Endodermal cell (in vitro differentiated cells): ENCODE measurements at places on chromosomes 3 and 15. TPM values are rescaled to one million over a fixed set of nuclear protein-coding genes. Genes with fewer than 3 reads are reported as not detected.
A peak's percentile ranks its signal among the peaks of the same experiment; 100 is the strongest.

GRCh38 chr15:84886211-84886983 lies 1.9 kb downstream of the SLC28A1 start:
- no peaks in the 10 kb centered on the region for H3K36me3 ChIP-seq
- H3K27ac ChIP-seq = no peak overlapping the region
- no peaks in the 10 kb centered on the region for H3K4me1 ChIP-seq
- no peak for DNase-seq
- no peaks in the 10 kb centered on the region for H3K27me3 ChIP-seq
- no peak overlapping the region for H3K4me3 ChIP-seq

DNA sequence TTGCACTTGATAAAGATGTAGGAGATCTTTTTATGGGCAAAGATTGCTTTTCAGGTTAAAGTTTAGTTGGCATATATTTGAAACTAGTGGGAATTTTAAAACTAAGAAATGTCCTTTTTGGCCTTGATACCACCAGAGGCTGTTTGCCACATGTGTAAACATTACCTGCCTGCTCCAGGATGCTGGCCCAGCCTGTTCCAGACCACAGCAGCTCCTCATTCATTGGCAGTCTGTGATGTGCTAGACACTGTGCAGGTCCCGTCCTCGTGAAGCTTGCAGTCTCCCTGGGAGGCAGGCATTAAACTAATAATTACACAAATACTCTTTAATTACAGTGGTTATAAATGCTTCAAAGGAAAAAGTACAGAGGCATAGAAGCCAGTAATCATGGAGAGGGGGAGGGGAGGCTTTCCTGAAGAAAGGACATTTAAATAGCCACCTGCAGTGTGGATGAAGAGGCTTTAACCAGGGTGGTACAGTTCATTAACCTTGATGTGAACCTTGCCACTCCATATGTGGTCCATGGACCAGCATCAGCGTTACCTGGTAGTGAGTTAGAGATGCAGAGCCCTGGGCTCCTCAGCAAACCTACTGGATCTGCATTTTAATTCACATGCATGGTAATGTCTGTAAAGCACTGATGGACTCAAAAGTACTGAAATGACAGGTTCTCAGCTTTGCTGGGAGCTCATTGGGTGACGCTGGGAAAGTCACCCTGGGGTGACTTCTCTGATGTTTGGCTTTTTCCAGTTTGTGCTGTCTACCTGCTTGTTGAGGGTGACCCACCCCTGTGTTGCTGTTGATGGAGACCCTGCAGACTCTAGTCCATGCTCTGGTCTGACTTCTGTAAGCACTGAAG lies 5.3 kb downstream of the ZNF710 start:
- H3K4me3 ChIP-seq = no peak overlapping the region
- no peak overlapping the region for H3K27ac ChIP-seq

GRCh38 chr15:64808785-64809453 lies 16.5 kb downstream of the PIF1 start:
- H3K27ac ChIP-seq = no peak overlapping the region
- no peak overlapping the region for H3K4me3 ChIP-seq
- no peaks in the 10 kb centered on the region for H3K36me3 ChIP-seq
- peak; percentile 91 for DNase-seq
- peaks cover 19% of the 10 kb centered on the region for H3K4me1 ChIP-seq

GRCh38 chr3:118488732-118489131 lies 545.9 kb downstream of the IGSF11 start:
- no peaks in the 10 kb centered on the region for H3K27me3 ChIP-seq
- H3K4me3 ChIP-seq = no peak overlapping the region
- DNase-seq = no peak
- no peaks in the 10 kb centered on the region for H3K4me1 ChIP-seq
- no peaks in the 10 kb centered on the region for H3K36me3 ChIP-seq
- H3K27ac ChIP-seq = no peak overlapping the region

- no peak overlapping the region for H3K4me3 ChIP-seq
- DNase-seq = no peak
- H3K27me3 ChIP-seq = peaks cover 45% of the 10 kb centered on the region
- peaks cover 10% of the 10 kb centered on the region for H3K4me1 ChIP-seq
- H3K36me3 ChIP-seq = no peaks in the 10 kb centered on the region
These were observed 94.4 kb downstream of the MYLK start for GRCh38 chr3:123789760-123790159.

DNA sequence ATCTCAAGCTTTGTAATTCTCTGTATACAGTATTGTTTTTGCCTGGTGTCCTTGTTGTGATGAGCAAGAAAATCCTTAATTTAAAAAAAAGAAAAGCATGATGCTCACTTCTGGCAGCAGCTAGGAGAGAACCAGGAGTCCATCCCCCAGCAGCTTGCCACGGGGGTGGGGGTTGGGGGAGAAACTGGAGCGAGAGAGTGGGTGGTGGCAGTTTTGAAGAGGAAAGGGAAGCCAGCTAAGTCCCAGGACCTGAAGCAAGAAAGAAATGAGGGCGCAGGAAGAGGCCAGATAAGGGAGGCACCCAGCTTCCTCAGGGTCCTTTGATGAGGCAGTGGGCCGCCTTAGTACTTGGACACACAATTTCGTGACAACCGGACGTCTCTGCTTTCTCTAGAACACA lies 23.5 kb downstream of the CHAC1 start:
- no peaks in the 10 kb centered on the region for H3K4me1 ChIP-seq
- no peak overlapping the region for H3K4me3 ChIP-seq
- H3K36me3 ChIP-seq = peaks cover 57% of the 10 kb centered on the region
- DNase-seq = no peak
- H3K27ac ChIP-seq = no peak overlapping the region
- no peaks in the 10 kb centered on the region for H3K27me3 ChIP-seq

The NME9 gene
- 0.40 TPM in 1 of 2 replicates, not detected in the other for total RNA-seq

The DPPA2 gene
- 3.1 TPM in 2 replicates for total RNA-seq

The MORC1 gene
- not detected in 3 replicates for total RNA-seq

- DNase-seq = no peak
- no peaks in the 10 kb centered on the region for H3K4me1 ChIP-seq
- H3K27ac ChIP-seq = no peak overlapping the region
- no peak overlapping the region for H3K4me3 ChIP-seq
These were observed 188.3 kb downstream of the NR1D2 start for GRCh38 chr3:24133436-24133835.

The ZBTB47 gene
- 3.5 to 8.1 TPM (median 7.2 TPM) in 3 replicates for total RNA-seq

The TRAT1 gene
- not detected in 3 replicates for total RNA-seq

GRCh38 chr3:58190291-58190690 lies 20.5 kb downstream of the DNASE1L3 start:
- no peak overlapping the region for H3K27ac ChIP-seq
- no peaks in the 10 kb centered on the region for H3K36me3 ChIP-seq
- no peak for DNase-seq

GRCh38 chr15:78604420-78604819 lies 16.4 kb downstream of the CHRNA3 start:
- H3K4me1 ChIP-seq = no peaks in the 10 kb centered on the region
- H3K36me3 ChIP-seq = no peaks in the 10 kb centered on the region
- DNase-seq = no peak

- no peak for DNase-seq
- no peaks in the 10 kb centered on the region for H3K36me3 ChIP-seq
- H3K4me3 ChIP-seq = no peak overlapping the region
- H3K4me1 ChIP-seq = no peaks in the 10 kb centered on the region
These were observed 733.7 kb upstream of the CFAP20DC start for GRCh38 chr3:59783468-59783988.

DNA sequence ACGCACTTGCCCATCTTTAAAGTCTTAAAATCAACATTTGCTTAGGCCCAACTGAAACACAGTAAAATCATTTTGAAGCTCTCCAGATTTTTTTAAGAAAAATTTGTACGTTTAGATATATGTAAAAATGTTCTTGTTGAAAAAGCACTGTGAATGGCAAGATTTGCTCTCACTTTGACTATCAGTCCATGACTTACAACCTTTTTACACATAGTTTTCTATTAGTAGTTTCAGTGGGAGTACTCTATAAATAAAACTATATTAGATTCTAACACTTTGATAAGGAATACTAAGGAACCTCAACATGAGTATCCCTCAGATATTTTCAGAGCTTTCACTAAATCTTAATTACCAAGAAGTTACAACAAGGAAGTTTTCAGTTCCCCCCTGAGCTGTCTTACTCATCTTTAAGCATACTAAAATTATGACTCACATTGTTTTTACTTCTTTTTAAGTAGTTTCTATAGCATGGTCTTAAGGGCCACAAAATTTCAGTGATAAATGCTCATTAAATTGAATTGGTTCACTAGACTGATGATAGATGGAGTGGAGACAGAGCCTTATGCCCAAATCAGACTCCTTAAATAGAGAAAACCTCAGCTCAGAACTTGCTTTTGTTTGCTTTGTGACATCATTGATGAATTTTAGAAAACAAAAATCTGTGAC lies 31.6 kb upstream of the RAP2B start:
- no peaks in the 10 kb centered on the region for H3K36me3 ChIP-seq
- no peaks in the 10 kb centered on the region for H3K27me3 ChIP-seq
- no peaks in the 10 kb centered on the region for H3K4me1 ChIP-seq
- no peak overlapping the region for H3K27ac ChIP-seq
- no peak overlapping the region for H3K4me3 ChIP-seq

DNA sequence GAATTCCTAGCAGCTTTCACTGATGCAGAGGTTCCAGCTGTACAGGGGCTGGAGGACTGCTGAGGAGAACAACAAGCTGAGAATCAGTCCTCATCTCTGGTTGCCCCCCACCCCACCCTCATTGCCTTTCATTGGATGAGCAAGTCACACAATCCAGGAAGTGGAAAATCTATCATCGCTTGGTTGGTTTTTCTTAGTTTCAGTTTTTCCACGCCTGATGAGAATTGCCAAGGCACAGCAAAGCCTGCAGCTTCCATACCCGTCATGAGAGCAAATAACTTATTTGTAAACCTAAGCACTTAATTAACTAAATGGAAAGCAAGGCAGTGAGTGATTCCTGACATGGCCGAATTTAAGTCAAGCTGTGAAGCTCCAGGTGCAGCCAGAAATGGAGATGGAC lies 21.4 kb upstream of the LIPC start:
- no peak overlapping the region for H3K4me3 ChIP-seq
- no peaks in the 10 kb centered on the region for H3K27me3 ChIP-seq

- no peak overlapping the region for H3K4me3 ChIP-seq
- H3K36me3 ChIP-seq = peaks cover 56% of the 10 kb centered on the region
- no peak for DNase-seq
- H3K4me1 ChIP-seq = no peaks in the 10 kb centered on the region
- H3K27me3 ChIP-seq = no peaks in the 10 kb centered on the region
These were observed 69.4 kb downstream of the AAGAB start for GRCh38 chr15:67185051-67185450.

The SLC2A2 gene
- total RNA-seq = 0.48 to 0.51 TPM in 2 of 3 replicates, not detected in the other
